ENCODE measurements at places on chromosomes 6 and 20.

- DNase-seq, result no peak
These were observed 141.0 kb downstream of the OR2B2 start for GRCh38 chr6:27771235-27771634.

- peak; percentile 4 for DNase-seq
These were observed 47.5 kb downstream of the DSTN start for GRCh38 chr20:17617212-17617867.

DNA sequence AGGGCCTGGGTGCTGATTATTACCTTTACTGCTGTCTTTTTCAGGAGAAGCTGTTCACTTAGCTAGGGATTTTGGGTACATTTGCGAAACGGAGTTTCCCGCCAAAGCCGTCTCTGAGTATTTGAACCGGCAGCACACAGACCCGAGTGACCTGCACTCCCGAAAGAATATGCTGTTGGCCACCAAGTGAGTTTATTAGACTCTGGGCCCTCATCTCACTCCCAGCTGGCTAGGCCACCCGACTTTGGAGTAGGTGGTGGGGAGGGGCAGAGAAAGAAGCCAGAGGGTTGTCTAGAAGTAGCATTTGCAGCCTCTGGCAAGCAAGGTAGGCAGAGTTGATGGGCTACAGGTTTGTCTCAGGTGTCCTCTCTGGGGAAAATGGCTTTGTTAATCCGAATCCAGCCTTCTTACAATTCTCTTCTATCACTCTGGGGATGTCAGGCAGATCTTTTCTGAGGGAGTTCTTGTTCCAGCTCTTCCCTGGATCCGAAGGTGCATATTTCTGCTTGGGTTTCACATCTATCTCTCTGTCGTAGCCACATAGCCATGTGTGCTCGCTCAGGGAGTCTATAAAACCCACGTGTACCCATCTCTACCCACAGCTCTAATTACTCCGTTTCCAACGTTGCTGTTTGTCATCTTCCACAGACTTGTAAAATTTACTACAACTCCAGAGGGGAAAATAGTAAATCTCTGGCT, 21.6 kb downstream of the TFAP2B start:
- no peak for DNase-seq

GRCh38 chr6:123953920-123954319, 150.3 kb downstream of the NKAIN2 start:
- no peak for DNase-seq

DNA sequence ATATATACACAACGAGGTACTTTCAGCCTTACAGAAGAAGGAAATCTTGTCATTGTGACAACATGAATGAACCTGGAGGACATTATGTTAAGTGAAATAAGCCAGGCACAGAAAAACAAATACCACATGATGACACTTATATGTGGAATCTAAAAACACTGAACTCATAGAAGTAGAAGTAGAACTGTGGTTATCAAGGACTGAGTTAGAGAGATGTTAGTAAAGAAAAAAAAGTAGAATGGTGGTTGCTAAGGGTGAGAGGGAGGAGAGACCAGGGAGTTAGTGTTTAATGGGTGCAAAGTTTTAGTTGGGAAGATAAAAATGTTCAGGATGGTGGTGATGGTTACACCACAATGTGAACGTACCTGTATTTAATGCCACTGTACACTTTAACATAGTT, 4.8 kb upstream of the STX11 start:
- no peak for DNase-seq

DNA sequence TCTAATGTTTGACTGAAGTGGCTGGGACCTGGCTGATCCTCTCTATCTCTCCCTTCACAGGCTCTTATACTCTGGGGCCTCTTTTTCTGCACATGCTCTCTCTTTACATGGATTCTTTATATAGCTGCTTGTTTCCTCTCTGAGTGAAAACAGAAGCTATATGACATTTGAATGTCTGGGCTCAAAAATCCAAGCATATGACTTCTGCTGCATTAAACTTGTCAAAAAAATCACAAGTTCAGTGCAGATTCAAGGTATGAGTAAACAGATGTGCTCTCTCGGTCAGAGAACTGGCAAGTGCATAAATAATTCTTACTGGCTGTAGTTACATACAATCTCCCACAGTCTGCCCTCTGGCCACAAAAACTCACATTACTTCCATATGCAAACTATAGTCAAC, 96.6 kb downstream of the LCA5 start:
- no peak for DNase-seq

DNA sequence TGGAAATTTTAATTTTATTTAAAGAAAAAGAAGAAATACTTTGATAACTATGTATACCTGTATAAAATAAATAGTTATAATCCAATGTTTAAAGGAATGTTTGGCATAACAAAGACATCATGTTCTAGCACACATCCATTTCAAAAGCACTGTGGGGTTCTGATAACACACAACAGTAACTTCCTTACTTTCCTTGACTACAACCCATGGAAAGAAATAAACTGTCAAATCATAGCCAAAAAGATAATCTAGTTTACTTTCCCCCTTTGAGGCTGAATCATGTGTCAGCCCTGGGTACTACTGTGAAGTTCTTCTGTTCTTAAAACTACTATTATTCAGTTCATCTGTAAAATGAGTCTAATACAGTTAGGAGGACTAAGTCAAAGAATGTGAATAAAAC, 61.4 kb upstream of the PKIB start:
- no peak for DNase-seq

DNA sequence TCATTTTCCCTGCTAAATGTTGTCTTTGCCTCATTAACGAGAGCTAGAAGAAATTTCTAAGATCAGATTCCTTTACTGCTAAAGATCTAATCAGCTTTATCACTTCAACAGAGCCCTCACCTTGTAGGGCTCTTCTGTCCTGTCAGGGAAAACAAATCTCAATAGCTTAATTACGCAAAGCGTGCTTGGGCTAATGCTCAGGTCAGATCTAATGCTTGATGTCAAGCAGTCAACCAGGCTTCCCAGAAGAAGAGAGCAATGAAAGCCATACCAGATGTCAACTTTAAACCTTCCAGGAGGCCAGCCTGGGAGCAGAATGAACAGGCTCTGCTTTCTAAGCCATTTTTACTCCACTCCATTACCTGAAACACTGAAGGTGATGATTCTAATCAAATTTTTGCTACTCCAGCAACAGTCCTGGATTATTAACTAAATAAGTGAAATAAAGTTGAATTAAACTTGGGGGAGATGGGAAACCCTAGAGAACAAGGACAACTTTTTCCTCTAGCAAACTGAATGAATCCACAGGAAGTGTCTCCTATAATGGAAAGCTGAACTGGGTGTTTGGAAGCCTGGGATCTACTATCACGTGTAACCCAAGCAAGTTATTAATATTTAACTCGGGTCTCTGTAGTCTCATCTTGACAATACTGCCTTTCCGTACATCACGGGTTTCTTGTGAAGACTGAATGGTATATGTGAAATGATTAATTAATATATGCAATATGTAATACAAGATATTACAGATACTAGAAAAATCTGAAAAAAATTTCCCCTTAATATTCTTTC, 273.7 kb downstream of the PTPRK start:
- DNase-seq, result no peak

DNA sequence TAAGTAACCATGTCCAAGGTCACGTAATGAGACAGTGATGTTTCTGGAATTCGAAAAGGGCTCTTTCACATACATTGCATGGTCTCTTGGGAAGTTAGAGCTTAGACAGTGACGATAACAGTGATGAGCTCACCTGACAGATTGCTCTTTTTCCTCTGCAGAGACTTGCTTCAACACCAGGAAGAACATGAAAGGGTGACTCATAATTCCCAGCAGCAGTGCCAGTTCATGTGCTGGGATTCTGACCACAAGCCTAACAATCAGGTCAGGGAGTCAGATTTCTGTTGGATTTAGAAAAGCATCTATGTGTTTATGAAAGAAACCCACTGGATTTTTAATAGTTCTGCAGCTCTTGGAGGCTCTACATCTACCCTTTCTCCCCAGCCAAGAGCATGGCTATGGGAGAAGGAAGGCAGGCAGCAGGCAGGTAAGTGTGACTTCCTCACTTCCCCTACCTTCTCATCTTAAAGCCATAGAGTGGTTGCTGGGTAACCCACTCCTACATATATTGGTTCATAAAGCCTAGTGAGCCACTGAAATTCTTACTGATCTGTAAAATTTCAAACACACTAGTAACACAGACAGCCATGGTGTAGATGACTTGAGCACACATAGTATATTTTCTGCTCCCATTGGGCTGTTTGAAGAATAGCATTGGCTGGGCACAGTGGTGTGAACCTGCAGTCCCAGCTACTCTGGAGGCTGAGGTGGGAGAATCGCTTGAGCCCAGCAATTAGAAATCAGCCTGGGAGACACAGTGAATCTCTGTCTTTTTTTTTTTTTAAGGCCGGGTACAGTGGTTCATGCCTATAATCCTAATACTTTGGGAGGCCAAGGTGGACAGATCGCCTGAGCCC, 44.4 kb upstream of the LOC128125822 start:
- DNase-seq, result no peak

- no peak for DNase-seq
These were observed 12.2 kb downstream of the BRD2 start for GRCh38 chr6:32980488-32981038.

- DNase-seq, result no peak
These were observed 109.7 kb downstream of the VEGFA start for GRCh38 chr6:43879722-43880121.

- no peak for DNase-seq
These were observed 35.1 kb downstream of the RBM38 start for GRCh38 chr20:57426271-57426689.

- DNase-seq, result no peak
These were observed 42.7 kb downstream of the IRAK1BP1 start for GRCh38 chr6:78910010-78910409.

DNA sequence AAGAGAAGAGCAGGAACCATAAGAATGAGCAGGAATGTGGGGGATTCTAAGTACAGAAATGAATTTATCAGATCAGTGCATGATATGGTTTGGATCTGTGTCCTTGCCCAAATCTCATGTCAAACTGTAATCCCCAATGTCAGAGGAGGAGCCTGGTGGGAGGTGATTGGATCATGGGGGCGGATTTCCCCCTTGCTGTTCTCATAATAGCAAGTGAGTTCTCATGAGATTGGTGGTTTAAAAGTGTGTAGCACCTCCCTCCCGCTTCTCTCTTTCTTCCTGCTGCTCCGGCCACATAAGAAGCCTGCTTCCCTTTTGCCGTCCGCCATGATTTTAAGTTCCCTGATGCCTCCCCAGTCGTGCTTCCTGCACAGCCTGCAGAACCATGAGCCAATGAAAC, 49.2 kb downstream of the KHDC1L start:
- DNase-seq, result no peak

GRCh38 chr6:160394654-160395035, 46.5 kb downstream of the SLC22A3 start:
- DNase-seq, result no peak

DNA sequence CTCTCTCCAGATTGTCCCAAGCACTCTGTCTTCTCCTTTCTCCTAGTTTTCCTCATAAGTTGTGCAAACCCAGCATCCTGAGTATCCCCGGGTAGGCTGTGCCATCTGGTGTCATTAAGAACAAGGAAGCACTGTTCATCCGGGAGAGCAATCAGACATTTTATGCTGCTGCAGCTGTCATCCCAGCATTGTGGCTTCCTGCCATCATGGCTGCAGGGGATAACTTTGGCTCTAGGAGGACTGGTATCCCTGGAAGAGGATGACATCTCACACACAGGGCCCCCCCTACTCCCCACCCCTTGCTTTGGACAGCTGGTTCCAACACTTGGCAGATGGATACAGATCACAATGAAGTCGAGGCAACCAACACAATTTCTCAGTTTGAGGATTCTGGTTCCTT, 1195.1 kb upstream of the MAP3K7 start:
- no peak for DNase-seq

- no peak for DNase-seq
These were observed 120.8 kb downstream of the EDN1 start for GRCh38 chr6:12410946-12411345.

DNA sequence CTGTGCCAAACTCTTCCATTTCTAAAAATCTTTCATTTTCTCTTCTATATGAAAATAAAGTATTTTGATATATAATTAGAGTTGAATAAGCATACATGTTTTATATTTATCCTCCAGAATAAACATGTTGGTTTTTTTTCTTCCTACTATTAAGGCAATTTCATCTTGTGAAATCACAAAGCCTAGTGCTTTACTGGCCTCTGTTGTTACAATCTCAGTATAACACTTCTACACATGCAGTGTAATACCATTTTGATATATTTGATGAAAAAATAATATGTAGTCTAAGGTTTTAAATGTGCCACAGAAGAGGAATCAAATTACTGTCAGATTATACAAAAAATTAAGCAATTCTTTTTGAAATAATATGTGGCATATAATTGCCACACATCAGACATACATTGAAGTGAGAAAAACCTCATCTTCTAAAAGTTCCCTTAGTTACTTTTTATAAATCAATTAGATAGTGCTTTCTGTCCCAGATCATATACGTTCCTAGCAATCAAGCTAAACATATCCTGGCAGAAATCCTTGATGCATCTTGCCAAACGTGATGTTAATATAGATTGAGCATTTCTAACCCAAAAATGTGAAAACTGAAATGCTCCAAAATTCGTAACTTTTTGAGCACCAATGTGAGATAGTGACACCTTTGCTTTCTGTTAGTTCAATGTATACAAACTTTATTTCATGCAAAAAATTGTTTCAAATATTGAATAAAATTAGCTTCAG, 225.1 kb upstream of the MANEA start:
- no peak for DNase-seq

DNA sequence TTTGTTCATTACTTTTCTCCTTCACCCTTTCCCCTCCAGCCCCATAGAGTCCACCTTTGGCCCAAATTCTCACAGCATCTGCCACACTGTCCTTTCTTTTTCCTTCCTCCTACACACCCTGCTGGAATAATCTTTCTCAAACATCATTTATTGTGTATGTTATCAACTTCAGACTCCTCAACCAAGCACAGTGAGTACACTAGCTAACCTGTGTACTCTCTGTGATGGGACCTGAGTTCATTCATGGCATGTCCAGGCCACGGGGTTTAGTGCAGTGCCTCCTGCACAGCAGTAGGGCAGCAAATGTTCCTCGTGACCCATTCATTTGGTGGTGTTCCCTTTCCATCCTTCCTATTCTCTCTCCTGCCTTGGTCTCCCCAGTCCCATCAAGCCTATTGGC, 7.1 kb upstream of the ARMC12 start:
- DNase-seq, result no peak

DNA sequence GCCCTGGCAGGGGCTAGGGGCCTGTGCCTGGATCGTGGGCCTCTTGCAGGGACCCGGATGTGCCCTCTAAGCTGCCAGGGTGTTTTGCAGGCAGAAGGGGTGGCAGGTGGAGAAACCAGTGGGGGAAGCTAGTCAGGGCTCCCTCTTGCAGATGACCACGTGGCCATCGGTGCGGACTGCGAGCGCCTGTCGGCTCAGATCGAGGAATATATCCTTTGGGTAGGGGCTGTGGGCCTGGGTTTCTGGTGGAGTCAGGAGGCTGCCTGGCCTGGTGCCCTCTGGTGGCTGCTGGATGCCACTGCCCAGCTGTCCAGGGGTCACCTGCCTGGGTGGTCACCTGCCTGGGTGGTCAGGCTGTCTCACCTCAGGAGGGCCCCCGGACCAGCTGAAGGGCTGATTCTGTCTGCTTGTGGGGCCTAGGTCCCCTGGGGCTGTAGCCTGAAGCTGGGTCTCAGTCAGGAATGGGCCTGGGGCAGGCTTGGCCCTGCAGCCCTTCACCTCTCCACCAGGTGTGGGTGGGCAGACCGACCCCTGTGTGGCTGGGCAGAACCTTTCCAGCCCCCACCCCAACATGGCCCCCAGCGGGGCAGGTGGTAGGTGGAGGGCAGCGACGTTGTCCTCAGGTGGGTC, 6.7 kb downstream of the TCEA2 start:
- DNase-seq, result no peak

Measured in NCI-H2029 treated with DMSO at 0.1 percent for 48 hours (cell line).